ENCODE measurements at places on chromosomes 13 and 19.

- DNase-seq = no peak
Measured at GRCh38 chr13:29847501-29847983, 2.9 kb downstream of the UBL3 start.

GRCh38 chr19:30214651-30215051 lies 157.5 kb upstream of the ZNF536 start:
- DNase-seq = no peak

- peak; percentile 44 for DNase-seq
Measured at GRCh38 chr19:39408392-39409207, 2.0 kb downstream of the ZFP36 start.

DNA sequence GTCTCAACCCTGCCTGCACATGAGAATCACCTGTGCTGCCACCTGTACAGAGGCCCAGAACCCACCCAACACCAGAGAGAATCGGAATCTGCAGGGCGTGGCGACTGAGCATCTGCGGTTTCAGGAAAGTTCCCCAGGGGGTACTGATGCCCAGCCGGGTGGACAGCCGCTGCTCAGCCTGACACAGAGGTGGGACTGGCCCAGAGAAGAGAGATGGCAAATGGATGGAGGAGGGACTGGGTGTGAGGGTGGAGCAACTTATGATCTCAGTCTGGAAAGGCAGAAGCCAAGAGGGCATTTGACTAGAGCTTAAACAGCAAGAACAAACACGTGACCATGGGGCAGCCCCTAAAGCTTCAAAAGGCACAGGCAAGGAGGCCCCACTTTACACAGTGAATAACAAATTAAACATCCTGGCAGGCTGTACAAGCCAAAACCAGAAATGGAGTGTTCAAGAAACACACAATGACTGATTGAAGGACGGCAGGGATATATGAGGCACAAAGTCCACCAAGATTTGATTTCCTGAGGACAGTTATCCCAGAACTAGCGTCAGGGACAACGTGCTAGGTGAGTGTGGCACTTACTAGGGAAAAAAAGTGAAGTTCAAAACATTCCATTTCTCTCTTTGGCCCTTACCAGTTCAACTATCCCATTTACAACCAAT lies 3.1 kb downstream of the RANBP3 start:
- no peak for DNase-seq

DNA sequence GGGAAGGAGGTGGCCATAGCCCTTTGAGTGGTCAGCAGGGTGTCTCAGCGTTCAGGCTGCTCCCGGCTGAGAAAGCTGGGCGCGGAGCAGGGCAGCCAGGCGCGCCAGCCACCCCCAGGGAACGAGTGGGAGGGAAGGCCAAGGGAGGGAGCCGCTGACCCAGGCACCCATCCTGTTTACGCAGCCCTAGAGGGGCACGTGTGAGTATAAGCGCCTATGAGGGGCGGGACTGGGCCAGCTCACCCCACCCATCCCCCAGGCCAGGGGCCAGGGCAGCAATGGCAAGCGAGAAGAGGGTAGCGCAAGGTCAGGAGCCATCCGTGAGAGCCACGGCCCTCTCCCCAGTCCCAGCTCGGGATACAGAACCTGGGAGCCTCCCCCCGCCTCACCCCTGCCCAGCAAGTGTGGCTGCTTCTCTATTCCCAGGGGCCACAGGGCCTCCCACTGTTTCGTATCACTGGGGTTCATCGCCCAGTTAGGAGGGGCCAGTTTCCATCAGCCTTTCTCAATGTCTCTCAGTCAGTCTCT lies 897 bp upstream of the DMKN start:
- DNase-seq = no peak

DNA sequence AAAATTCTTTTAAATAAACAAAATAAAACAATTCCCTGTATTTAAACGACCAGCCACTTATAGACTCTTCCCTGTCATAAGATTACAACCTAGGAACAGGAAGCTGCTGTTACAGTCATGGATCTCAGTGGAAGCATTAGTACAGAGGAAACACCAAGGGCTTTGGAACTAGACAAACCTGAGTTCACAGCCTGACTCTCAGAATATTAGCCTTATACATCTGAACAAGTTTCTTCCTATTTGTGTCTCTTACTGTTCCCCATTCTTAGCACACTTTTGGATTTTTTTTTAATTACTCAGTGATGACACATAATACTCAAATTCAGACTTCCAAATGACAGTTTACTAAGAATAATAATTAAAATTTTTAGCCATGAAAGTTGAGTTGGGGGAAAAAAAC lies 46.1 kb downstream of the ZDHHC20 start:
- DNase-seq = no peak

DNA sequence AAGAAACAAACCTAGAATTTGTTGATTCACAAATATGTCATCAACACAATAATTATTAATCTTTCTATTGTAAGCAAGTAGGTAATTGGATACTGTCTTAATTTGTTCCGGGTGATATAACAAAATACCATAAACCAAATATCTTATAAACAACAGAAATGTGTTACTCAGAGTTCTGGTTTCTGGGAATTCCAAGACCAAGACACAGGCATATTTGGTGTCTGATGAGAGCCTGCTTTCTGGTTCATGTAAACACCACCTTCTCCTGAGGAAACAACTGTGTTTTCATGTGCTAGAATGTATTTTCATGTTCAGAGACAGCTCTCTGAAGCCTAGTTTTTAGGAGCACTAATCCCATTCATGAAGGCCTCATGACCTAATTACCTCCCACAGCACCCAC lies 1819.5 kb downstream of the SLITRK5 start:
- no peak for DNase-seq

DNA sequence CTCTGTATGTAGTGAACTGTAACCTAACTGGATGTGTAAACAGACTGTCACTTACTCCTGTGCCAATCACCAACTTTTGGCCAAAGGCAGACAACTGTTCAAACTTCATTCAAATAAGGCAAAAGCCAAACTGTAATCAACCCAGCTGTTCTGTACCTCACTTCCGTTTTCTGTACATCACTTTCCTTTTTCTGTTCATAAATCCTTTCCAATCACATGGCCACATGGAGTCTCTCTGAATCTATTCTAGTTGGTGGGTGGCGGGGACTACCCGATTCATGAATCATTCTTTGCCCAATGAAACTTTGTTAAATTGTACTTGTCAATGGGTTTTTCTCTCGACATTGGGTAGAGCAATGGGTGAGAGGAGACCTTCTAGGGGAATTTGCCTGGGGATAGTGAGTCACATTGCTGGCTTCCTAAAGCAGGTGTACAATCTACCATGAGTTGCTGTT lies 178.3 kb upstream of the RFC3 start:
- no peak for DNase-seq

DNA sequence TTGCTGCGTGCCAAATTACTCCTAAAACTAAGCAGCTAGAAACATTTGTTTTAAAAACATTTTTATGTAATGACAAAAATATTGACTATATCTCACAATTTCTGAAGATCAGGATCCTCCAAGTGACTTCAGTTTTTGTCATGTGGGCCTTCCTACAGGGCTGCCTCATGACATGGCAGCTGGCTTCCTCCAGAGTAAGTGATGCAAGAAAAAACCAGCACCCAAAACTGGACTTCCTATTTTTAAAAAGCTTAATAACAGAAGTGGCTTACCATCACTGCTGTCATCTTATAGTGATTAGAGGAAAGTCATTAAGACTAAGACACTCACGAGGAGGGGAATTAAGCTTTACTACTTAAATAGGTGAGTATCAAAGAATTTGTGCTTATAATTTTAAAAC lies 681.7 kb downstream of the PCDH17 start:
- no peak for DNase-seq

DNA sequence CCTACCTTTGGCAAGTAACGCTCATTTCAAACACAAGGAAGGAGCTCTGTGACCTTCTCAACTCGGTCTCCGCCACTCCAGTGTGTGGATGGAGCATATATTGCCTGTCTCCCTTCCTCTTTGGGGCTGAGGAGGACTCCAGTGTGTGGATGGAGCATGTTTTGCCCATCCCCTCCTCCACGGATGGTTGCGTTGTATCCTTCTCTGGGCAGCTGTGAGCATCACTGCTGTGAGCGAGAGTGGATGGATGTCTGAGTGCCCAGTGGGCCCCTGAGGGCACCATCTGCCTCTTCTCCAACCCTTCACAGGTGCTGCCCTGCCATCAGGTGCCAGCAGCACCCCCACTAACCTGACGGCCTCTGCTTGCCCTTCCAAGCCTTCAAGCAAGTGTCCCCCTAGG lies 186.2 kb downstream of the TEX29 start:
- DNase-seq = no peak

DNA sequence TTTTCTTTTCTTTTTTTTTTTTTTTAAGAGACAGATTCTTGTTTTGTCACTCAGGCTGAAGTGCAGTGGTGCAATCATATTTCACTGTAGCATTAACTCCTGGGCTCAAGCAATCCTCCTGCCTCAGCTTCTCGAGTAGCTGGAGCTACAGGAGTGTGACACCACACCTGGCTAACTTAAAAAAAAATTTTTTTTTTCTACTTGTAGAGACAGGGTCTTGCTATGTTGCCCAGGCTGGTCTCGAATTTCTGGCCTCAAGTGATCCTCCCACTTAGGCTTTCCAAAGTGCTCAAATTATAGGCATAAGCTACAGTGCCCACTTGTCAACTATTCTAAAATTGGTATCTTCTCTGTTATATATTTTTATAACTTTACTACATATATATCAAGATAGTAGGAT lies 6.6 kb downstream of the ELF1 start:
- no peak for DNase-seq

GRCh38 chr13:24161010-24161775 lies 673 bp downstream of the SPATA13 start:
- peak; percentile 24 for DNase-seq

GRCh38 chr19:48641850-48642249 lies 4.1 kb downstream of the CA11 start:
- DNase-seq = no peak

DNA sequence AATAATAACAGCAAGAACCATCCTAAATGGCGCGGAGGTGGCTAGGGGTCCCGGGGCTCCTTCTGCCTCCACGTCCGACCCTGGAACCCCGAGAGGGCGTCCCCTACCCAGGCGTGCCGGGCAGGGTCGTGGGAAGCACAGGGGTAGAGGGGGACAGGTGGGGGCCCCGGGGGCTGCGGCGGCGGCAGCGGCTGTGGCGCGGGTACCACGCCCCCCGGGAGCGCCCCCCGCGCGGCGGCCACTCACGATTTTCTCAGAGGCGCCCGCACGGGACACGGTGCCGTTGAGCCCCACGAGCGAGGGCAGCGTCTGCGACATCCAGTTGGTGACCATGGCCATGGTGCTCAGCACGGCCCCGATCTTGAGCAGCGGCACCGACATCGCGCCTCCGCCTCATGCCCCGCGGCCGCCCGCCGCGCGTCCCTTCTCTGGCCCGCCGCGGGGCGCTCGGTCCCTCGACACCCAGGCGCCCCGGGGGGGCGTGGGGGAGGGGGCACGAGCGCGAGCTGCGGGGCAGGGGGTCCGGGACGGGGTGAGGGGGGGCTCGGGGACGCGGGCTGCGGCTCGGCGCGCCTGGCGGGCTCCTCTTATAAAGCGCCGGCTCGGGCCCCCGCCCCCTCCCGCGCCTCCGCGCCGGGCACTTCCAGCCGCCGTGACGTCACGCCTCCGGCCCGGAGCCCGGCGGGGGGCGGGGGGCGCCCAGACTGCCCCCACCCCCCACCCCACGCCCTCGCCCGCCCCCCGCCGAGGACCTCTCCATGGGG lies 22.9 kb downstream of the OLFM2 start:
- DNase-seq = no peak

DNA sequence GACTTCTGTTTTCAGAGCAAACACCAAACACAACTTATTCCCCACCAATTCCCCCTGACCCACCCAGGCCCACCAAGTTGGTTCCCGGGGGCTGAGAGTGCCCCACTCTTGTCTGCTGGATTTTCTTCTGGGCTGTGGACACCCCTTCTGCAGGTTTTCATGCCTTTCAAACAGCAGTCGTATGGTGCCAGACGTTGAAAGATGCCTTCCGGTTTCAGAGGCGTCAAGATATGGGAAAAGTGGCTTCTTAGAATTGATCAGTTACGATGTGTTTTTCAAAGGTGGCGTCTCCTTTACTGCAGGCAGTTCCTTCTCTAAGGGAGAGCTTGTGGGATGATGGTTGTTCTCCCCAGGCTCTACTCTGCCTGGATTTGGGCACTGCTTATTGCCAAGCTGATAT lies 12.7 kb downstream of the CLEC11A start:
- DNase-seq = no peak

DNA sequence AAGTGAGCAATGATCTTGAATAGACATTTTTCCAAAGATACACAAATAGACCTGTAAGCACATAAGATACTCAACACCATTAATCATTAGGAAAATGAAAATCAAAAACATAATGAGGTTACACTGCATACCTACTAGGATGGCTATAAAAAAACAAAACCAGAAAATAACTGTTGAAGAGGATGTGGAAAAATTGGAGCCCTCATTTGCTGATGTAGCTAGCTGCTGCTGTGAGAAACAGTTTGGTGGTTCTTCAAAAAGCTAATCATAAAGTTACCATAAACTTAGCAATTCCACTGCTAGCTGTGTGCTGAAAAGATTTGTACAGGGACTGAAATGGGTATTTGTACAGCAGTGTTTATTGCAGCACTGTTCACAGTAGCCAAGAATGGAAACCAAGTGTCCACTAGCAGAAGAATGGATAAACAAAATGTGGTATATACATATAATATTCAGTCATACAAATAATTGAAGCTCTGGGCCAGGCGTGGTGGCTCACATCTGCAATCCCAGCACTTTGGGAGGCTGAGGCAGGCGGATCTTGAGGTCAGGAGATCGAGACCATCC lies 46.2 kb downstream of the PDS5B start:
- no peak for DNase-seq
